ENCODE measurements at places on chromosomes 12 and 14.

DNA sequence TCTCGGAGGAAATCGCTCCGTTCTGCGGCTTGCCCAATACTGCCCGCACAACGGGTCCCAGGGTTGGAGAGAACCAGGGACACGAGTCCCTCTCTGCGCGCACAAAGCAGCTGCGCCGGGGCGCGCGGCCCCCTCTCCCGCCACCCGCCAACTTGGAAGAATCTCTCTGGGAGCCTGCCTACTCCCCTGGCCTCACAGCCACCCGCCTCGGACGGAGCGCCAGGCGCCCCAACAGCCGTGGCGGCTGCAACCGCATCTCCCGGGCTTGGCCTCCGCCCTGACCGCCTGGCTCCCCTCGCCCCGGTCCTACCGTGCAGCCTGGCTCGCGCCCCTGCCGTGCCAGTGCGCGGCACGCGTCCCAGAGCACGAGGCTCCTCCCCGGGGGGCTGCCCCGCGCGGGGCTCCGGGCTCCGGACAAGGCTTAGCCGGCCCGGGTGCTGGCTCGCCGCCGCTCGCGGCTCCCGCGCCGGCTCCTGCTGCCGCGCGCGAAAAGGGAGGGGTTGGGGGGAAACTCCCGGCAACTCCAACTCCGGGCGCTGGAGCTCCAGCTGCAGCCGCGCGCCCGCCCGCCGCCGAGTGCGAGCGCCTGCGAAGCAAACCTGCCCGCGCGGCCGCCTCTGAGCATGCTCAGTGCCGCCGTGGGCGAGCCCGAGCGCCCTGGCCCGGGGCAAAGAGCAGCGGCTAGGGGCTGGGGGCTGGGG lies at the start of gene STXBP6:
Gene STXBP6, minus strand, starts transcription at position 580 of the 701 bp plus-strand sequence. CDS start 75,329 bp downstream, outside the sequence.
- no peak for DNase-seq

- DNase-seq: no peak
Observed at GRCh38 chr14:78251308-78251707, 81.1 kb downstream of the NRXN3 start.

DNA sequence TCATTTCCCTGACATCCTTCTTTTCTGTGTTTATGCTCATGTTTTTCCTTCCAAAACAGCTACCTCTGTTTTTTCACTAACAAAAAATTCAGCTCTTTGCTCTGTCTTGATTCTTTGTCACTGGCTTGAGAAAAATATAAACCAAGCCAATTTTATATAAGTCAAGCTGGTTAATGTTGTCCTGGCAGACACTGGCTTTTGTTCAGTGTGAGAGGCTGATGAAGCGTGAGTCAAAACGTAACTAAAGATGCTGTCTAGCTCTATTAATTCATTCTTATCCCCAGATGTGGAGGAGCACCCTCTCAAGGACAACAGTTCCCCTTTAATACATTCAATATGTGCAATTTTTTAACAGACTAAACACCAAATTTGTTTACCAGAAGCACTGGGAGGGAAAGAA lies 15.8 kb downstream of the TSPAN8 start:
- DNase-seq: no peak

- no peak for DNase-seq
Observed at GRCh38 chr14:74705613-74706500, 7.0 kb downstream of the AREL1 start.

GRCh38 chr12:39574785-39575497 lies 44.7 kb downstream of the ABCD2 start:
- DNase-seq: no peak

Measured in smooth muscle cell of the brain vasculature (primary cell).